ENCODE measurements at places on chromosomes 5 and 9.
A peak's percentile ranks its signal among the peaks of the same experiment; 100 is the strongest.

DNA sequence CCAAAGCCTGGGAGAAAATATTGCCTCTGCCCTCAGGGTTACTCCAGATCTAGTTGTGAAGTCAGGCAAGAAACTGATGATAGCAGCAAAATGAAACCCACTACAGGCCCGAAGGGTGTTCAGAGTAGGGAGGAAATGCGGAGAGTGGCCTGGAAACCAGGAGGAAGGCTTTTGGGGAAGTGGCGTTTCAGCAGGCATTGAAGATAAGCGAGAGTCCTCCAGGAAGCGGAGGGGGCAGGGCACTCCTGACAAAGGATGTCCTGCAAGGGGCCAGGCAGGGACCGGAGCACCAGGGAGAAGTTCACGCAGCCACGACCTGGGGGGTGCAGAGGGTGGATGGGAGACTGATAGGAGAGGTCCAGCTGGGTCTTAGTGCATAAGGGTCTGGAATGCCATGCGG, 7.8 kb upstream of the FOXI1 start:
- DNase-seq: no peak

DNA sequence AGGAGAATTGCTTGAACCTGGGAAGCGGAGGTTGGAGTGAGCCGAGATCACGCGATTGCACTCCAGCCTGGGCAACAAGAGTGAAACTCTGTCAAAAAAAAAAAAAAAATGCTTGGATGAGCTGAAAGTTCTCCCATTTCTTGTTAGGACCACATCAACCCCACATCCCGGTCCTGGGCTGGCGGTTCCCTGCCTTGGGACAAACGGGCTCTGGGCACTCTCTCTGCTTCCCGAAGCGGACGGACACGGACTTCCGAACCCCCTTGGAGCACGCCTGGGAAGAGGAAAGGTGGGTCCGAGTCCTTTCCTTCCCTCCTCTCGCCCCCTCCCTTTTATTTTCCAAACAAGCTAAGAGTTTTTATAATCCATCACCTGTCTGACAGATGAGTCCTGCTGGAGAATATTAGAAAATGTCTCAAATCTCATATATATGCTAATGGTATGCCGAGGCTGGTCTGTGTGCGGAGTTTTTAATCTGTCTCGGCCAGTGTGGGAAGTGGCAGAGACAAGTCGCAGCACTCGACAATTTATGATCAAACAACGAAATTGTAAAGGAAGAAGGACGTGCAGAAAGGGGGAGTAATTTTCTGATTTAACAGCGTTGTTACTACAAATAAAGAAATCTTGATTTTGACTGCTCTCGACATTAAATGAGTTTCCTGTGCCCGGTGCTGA, 257.9 kb upstream of the IRX4 start:
- no peak for DNase-seq

GRCh38 chr5:149212198-149212951, 59.3 kb upstream of the AFAP1L1 start:
- DNase-seq: peak; percentile 65

- DNase-seq: no peak
Measured at GRCh38 chr9:138061631-138062030, 184.0 kb downstream of the CACNA1B start.

DNA sequence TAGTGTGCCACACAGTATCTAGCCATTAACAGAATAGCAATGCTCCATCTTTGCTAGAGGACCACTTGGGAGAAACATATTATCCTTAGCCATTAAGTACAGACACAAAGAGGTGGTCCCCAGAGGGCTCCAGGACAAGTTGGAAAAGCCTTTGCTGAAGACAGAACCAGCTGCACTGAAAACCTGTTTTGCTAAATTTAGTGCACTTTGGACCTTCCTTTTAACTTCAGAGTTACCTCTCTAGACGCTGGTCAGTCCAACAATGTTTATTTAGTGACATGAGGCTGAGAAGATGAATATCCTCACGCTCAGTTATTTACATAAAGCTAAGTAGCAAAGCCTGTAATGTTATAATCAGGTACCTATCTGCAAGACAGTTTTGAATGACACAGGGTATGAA, 265.0 kb upstream of the ZNF608 start:
- no peak for DNase-seq
